ENCODE measurements at places on chromosomes 1 and 21.

DNA sequence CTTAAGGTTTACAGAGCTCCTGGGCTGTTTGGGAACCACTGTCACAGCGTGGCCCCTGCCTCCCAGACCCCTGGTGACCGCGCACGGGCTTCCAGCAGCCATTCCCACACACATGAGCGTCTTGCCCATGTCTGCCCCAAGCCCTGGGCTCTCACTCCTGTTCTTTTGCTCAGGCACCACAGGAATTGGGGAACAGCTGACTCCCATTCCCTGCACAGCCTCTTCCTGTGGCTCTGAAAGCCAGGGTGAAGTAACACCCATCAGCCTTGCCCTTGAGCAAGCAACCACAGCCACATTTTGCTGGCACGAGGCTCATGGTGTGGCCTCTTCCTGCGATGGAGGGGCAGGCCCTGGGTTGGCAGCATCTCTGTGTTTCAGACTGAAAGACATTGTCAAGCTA lies 14.3 kb upstream of the GPR157 start:
- no peak for DNase-seq

GRCh38 chr1:103541431-103541830 lies 15.9 kb downstream of the RNPC3 start:
- DNase-seq, result no peak

DNA sequence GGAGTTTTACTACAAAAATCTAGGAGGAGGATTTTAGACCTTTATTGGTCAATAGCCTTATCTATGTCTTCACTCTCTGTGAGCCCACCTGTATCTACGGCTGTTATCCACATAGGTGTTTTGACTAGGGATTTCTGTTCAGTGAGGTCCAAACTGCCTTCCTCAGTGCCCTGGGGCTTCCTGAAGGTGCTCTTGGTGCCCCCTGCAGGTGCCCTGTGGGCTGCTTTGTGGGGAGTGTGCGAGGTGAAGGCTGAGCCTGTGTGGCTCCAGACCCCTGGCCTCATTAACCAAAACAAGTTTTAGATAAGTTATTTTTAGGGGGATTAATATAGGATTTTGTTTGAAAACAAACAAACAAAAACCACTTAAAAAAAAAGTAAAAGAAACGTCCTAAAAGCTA lies 122.5 kb downstream of the KIF26B start:
- DNase-seq, result no peak

DNA sequence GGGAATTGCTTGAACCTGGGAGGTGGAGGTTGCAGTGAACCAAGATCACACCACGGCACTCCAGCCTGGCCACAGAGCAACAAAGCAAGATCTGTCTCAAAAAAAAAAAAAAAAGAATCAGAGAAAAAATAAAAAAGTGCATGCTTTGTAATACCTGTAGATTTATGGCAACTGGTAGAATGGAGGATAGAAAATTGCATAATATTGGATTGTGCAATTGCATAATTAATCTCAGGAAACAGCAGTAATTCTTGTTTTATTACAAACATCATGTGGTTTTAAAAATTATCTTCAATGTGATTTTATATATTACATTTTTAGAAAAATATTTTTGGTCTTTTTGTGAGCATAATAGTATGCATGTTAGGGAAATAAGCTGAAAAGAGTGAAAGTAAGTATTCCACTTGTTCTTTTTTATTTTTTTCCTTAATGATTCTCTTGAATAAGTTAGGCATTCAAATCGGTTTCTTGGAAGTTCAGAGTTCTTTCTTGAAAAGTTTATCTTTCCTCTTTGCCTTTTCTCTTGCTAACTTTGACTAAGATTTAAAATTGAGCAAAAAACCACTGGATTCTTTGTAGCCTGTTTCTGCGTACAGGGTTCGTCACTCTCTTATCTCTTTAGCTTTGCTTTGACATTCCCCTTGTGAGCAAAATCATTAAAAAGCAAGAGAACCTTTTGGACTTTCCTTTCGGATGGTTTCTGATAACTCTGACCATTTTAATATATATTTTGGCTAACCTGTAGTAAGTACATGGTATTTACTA lies 127.5 kb upstream of the ADAMTS5 start:
- no peak for DNase-seq

- DNase-seq, result no peak
Measured at GRCh38 chr1:211788626-211789025, 41.9 kb downstream of the LPGAT1 start.

DNA sequence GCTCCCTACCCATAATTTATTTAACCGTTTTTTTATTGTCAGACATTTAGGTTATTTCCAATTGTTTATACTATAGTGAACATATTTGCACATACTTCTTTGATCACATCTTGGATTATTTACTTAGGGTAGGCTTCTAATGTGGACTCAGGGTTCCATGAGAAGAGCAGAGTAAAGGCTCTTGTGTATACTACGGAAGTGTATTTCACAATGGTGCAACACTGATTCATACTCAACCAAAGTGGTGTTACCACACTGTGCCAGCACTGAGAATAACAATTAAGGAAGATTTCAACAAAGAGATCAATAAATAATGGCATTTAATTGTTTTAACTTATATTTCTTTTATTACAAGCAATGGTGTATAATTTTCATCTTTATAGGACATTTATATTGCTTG lies 251.2 kb downstream of the ZNF326 start:
- no peak for DNase-seq

DNA sequence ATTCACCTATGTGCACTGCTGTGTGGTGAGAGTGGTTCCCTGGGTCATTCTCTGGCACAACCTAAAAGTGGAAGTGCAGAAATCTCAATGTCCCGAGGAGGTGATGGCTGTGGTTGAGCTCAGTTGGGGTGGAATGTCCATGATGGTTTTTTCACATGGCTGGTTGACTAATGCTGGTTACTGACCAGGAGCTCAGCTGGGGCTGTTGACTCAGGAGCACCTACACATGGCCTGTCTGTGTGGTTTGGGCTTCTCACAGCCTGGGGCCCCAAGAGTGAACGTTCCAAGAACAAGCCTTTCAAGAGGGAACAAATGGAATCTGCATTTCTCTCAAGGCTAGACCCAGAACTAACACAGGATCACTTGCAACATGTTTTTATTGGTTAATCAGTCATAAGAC lies 6.4 kb upstream of the KANK4 start:
- no peak for DNase-seq

GRCh38 chr1:110308247-110308646 lies 30.9 kb upstream of the RBM15 start:
- DNase-seq, result no peak

DNA sequence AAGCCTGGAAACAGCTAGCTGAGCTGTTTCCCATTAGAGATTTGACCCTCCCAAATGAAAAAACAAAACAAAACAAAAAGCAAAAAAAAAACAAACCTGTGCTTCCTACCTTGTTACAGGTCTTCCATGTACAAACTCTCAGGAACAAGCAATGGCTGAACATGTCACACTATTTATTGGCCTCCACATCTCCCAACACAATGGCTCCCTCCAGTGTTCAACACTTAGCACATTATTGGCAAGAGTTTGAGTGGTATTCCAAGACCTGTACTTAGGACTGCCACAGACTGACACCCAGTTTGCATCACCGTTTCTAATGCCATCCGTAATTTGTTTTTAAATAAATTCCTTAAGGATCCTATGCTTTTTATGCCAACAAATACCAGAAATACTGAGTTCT lies 195.0 kb upstream of the OLFM3 start:
- DNase-seq, result no peak
